ENCODE measurements at places on chromosomes 2 and 18.

- no peak for DNase-seq
Observed at GRCh38 chr2:40556739-40557138, 104.8 kb upstream of the SLC8A1 start.

GRCh38 chr18:35137632-35138031 lies 96.4 kb downstream of the MAPRE2 start:
- DNase-seq = no peak

DNA sequence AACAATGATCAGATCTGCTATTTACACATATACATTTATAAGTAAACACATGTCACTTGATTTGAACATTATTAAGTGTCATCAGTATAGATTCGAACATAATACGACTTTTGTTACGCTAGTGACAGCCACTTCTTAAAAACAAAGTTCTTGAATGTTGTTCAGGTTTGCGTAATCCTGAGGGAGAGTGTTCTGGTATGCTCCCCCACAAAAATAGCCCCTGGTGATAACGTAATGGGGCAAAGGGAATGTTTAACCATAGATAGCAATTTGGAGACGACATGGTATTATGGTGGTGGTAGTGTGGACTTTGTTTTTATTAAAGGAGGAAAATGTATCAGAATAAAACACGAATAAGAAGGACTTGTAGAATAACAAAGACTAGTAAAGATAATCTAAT lies 90.6 kb downstream of the PLEKHM3 start:
- DNase-seq = no peak

DNA sequence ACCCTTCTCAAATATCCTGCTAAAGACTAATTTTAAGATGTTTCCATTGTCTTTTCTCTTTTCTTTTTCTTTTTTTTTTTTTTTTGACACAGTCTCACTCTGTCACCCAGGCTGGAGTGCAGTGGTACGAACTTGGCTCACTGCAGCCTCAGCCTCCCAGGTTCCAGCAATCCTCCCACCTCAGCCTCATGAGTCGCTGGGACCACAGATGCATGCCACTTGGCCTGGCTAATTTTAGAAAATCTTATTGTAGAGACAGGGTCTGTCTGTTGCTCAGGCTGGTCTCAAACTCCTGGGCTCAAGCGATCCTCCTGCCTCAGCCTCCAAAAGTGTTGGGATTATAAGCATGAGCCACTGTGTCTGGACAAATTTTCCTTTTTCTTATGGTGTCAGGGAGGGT lies 167.5 kb downstream of the MCFD2 start:
- peak; percentile 32 for DNase-seq

- DNase-seq = no peak
Observed at GRCh38 chr2:239171643-239172042, 229.2 kb downstream of the HDAC4 start.

- DNase-seq = no peak
Observed at GRCh38 chr2:68134554-68134953, 23.1 kb upstream of the PNO1 start.

- DNase-seq = no peak
Observed at GRCh38 chr18:76410660-76411417, 84.2 kb downstream of the ZNF516 start.

DNA sequence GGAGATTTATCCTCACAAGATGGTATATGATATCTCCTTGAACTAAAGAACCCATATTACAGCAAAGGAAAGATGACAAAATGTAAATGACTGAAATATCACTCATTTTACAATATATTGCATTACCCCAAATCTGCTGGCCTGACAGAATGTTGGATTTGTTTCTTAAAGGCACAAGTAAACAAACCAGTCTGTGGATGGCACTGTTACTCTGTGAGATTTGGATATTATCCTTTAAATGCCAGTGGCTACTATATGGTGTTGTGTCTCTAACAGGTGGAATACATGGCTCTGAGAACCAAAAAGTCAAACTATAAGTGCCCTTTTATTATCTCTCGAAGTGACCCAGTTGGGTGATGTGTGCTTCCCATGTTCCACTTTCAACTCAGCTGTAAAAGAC lies 125.7 kb downstream of the PDE1A start:
- DNase-seq = no peak

GRCh38 chr18:50393802-50394201 lies 19.0 kb downstream of the SKA1 start:
- no peak for DNase-seq

DNA sequence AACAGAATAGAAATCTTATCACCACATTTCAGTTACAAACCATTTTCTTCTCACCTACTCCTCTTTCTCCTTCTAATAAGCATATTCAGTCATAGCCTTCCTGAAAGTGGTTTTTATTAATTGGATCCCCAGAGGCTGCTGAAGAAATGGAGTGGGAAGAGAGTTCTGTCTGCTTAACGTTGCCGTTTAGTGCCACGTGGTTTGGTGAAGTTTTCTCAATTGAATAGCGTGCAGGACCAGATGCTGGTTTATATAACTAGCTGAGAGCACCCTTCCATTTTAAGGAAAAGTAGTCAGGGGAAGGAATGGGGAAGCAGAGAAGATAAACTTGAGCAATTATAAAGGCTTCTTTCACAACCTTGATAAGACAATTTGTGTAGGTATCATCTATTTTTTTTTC lies 318.7 kb downstream of the PTH2R start:
- no peak for DNase-seq

GRCh38 chr2:37394263-37394662 lies 49.8 kb downstream of the QPCT start:
- no peak for DNase-seq

DNA sequence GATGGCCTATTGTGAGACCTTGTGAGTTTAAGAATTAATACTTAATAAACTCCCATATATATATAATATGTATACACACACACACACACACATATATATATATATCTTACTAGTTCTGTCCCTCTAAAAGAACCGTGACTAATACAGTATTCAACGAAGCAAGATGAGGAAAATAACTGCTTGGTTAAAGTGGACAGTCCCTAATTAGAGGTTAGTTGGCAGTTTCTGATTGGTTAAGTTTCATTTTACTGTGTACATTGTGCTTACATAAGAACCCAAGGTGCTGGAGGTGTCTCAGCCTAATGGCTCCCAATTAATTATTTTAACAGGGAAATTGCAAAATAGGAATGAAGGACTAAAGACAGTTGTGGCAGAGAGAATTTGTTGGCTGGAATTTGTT lies 132.1 kb downstream of the STRN start:
- DNase-seq = no peak

DNA sequence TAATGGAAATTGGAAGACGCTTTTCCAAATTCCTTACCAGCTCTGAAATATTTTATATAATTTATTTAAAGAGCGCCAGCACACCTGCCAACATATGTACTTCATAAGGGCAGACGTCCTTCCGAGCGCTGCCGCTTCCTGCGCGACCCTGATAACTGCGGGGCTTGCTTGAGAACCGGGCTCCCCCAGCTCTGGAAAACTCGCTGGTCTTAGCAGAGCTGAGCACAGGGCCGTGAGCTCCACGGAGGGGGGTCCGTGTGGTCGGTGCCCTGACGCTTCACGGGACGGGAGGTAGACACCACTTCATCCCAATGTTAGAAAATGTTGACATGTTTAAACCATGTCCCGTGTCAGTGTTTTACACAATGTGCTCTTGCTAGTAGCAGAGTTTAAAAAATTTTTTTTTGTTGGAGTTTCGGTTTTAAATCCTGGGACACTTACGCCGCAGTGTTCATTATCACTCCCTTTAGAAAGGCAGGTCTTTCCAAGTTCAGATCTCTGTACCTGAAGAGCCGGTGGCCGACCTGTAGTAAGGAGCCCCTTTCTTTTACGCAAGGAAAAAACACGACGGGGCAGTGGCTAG lies 1.6 kb downstream of the NFATC1 start:
- no peak for DNase-seq

- peak; percentile 29 for DNase-seq
Observed at GRCh38 chr2:30436859-30437435, 10.1 kb upstream of the LCLAT1 start.

DNA sequence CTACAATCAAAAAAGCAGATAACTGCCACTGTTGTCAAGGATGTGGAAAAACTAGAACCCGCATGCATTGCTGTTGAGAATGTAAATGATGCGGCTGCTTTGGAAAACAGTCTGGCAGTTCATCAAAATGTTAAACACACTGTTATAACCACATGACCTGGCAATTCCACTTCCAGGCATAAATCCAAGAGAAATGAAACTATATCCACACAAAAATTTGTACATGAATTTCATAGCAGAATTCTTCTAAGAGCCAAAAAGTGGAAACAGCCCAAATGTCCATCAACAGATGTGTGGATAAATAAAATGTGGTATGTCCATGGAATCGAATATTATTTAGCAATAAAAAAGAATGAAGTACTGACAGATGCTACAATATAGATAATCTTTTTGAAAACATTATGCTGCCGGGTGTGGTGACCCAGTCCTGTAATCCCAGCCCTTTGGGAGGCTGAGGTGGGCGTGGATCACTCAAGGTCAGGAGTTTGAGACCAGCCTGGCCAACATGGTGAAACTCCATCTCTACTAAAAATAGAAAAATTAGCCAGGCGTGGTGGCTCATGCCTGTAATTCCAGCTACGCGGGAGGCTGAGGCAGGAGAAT lies 32.0 kb downstream of the ERCC3 start:
- DNase-seq = no peak

GRCh38 chr2:238582159-238582558 lies 155.4 kb downstream of the ASB1 start:
- DNase-seq = peak; percentile 72

DNA sequence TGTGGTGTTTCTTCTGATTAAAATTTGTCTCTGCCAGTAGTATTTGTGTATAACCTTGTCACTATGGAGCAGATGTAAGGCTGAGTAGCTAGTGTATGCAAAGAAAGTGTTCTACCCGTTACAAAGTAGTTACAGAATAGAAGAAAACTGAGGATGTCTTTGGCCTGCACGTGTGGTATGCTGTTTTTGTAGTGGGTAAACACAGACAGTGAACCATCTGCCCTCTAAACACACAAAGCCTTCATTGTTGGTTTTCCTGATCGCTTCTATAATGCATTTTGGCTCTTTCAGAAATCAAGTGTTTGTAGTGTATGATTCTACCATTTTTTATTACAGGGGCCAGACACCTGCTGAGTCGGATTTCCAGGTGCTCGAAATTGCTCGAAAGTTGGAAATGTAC lies 61.5 kb downstream of the FARP2 start:
- DNase-seq = no peak

DNA sequence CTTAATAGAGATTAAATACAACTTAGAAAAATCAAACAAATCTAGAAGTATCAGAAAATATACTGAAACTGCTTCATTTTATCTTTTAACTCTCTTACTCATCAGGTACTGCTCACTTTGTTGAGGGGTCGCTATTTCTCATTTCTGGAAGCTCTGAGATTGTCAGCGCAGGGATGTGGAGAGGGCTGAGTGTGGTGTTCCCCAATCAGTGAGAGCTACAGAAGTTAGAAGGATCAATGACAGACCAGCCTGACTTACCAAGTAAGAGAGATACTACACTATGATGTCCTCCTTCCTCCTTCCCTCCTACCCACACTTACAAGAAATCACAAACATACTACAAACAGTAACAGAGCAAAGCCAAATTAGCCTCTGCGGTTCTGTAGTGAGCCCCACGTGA lies 8.1 kb downstream of the GCFC2 start:
- DNase-seq = no peak

- DNase-seq = no peak
Observed at GRCh38 chr2:176733698-176734430, 464.6 kb downstream of the MTX2 start.

GRCh38 chr2:179532863-179533278 lies 268.2 kb upstream of the SESTD1 start:
- DNase-seq = no peak

- DNase-seq = no peak
Observed at GRCh38 chr2:148103946-148104345, 83.1 kb downstream of the MBD5 start.

DNA sequence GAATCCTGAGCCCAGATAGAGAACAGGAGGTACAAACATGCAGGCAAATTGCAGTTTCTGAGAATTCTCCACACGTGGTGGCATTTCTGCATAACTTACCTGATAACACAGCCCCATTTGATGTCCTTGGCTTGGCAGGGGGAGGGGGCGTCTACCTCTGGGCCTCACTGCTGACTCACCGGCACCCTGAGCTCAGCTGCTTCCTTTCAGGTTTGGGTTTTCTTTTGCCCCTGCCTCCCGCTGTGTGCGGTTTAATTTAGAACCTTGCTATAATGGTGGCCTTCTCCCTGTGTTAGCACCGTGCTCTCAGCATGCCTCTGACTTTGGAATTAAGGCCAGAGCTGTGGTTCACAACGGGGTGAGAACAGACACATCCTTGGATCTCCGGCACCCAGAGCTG lies 4.4 kb downstream of the CTIF start:
- DNase-seq = no peak

DNA sequence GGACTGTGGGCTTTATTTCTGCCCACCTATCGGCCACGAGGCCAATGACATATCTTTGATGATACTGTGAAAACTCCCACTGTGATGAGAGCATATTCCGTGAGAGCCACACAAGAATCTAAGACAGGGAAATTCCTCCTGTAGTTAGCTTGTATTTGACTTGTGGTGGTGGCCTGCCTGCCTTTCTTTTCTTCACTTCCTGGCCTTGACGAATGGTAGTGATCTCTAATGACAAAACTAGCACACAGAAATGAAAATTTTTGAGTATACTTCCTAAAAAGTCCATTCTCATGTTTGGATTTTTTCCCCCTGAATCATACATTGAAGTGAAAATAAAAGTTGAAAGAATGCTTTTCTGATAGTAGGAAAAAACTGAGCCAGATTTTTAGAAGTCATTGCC lies 94.4 kb downstream of the MGAT5 start:
- peak; percentile 45 for DNase-seq

- DNase-seq = no peak
Observed at GRCh38 chr18:63267975-63268721, 51.4 kb downstream of the BCL2 start.

DNA sequence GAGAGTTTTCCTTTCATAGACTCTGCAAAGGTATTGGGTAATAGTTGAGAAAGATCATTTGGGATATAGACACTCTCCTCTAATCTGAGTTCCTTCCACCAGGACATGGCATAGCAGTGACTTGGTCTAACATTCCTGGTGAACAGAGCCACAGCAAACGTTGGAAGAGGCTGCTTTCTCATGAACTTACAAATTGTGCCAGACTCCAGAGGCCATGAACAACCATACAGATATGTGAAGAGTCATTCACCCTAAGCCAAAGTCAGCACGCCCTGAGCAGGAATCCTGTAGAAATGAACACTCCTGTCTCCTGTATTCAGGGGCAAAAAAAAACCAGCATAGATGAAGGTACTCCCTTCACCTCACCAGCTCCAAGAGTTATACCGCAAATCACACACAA lies 152.8 kb downstream of the TMEM18 start:
- peak; percentile 4 for DNase-seq

GRCh38 chr2:44596537-44597320 lies 235.0 kb downstream of the CAMKMT start:
- DNase-seq = no peak

Measured in RPMI7951 (cell line).